A375 (cell line): ENCODE measurements at places on chromosomes 1 and 21. TPM values are rescaled to one million over a fixed set of nuclear protein-coding genes. Genes with fewer than 3 reads are reported as not detected.

The COL9A2 gene
- 9.9 and 10.6 TPM in 2 replicates for total RNA-seq

The TRNP1 gene
- total RNA-seq = 49.2 and 52.2 TPM in 2 replicates

The TCHH gene
- total RNA-seq = 0.27 and 0.38 TPM in 2 replicates

The HOOK1 gene
- not detected in 2 replicates for total RNA-seq

The LCE1D gene
- total RNA-seq = not detected in 2 replicates

The F5 gene
- not detected in 2 replicates for total RNA-seq

The AMPD1 gene
- total RNA-seq = not detected in 2 replicates

The KDF1 gene
- total RNA-seq = not detected in 2 replicates

The RPE65 gene
- total RNA-seq = not detected in 2 replicates

The LCE1C gene
- not detected in 2 replicates for total RNA-seq
